ENCODE measurements at places on chromosomes 5 and 9. TPM values are rescaled to one million over a fixed set of nuclear protein-coding genes. Genes with fewer than 3 reads are reported as not detected.

The PCDHB10 gene
- total RNA-seq: 2.0 TPM

The PAEP gene
- total RNA-seq: not detected

The IL9 gene
- not detected for total RNA-seq

The PTGS1 gene
- total RNA-seq: 12.9 TPM

The SH3TC2 gene
- total RNA-seq: 1.0 TPM

Data from left lung (tissue), 14 donors.